ENCODE measurements at places on chromosomes 16 and 17.
A peak's percentile ranks its signal among the peaks of the same experiment; 100 is the strongest.

GRCh38 chr16:51951668-51952298, 595.2 kb downstream of the TOX3 start:
- DNase-seq: no peak

GRCh38 chr17:13420418-13420826, 181.3 kb downstream of the HS3ST3A1 start:
- DNase-seq: no peak

GRCh38 chr17:74744714-74745547, 3.5 kb upstream of the NHERF1 start:
- peak; percentile 73 for DNase-seq

DNA sequence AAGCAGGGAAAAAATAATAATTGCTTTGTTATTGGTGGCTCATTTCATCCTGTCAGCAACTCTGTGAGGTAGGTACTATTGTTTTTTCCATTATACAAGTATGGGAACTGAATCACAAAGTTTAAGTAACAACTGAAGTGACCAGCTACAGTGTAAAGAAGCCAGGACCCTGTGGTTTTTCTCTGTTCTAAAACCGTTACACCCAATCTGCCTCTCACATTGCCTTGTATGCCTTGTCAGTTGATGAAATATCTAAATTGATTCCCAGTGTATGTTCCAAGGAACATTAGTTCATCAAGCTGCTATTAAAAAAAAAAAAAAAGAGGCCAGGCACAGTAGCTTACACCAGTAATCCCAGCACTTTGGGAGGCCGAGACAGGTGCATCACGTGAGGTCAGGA, 5.4 kb downstream of the PIGL start:
- no peak for DNase-seq

DNA sequence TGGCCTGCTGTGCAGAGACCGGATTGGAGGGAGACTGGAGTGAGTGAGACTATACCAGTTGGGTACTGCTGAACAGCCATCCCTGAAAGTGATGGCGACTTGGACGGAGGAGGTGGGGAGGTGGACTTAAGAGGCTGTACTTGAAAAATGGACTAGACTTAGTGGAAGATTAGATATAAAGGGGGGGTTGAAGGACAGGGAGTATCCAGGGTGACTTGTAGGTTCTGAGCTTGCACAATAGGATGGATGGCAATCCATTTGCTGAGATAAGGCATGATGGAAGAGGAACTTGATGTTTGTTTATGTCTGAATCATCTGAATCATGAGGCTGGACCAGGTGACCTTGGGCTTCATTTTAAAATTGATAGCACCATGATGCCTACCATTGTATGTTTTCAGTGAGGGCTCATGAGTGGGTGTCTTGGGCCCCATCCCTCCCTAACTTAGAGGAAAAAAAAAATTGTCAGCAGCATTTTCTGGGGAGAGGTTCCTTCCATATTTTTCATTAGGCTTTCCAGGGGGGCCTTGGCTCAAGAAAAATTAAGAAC, 41.2 kb downstream of the PRKCA start:
- DNase-seq: no peak

DNA sequence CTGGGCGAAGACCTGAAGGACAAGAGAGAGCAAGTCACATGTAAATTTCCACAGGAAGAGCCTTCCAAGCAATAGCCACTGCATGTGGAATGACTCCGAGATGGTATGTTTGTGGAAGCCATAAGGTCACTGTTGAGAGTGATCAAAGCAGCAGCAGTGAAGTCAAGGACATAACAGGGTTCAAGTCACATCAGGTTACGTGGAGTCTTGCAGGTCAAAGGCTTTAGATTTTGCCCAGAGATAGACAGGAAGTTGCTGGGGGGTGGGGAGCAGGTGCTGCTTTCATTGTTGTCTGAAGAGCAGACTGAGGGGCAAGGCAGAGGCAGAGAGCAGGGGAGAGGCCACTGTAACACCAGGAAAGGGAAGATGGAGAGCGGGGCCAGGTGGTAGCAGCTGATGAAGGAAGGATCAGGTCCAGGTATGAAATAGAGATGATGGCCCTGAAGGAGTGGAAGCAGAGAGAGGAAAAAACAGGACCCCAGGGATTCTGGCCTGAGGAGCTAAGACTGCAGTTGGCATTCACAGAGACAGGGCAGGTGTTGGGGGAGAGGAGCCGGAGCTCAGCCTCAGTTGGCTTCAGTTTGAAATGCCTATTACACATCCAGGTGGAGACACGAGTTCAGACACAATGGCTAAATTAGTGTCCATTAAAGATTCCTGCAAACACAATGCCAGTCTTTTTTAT, 129.3 kb upstream of the AXIN2 start:
- DNase-seq: no peak

DNA sequence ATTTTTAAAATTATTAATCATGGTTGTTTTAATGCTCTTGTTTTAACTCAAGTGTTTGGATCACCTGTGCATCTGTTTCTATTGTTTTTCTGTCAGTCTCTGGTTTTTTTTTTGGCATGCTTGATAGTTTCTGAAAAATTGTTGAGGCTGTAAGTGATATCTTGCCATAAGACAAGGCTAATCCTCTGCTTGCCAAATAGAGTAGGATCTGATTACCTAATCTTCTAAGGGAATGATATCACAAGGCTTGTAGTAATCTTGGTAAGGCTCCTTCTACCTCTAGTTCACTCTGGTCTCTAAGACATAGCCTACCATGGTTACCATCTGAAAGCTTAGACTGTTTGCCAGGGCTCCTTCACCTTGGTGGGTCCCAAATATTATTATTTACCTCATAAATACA, 81.0 kb downstream of the ATF7IP2 start:
- DNase-seq: no peak

GRCh38 chr16:4115209-4115948, 863 bp downstream of the ADCY9 start:
- peak; percentile 14 for DNase-seq

GRCh38 chr17:44522883-44523671, 19.9 kb upstream of the GPATCH8 start:
- DNase-seq: peak; percentile 14

DNA sequence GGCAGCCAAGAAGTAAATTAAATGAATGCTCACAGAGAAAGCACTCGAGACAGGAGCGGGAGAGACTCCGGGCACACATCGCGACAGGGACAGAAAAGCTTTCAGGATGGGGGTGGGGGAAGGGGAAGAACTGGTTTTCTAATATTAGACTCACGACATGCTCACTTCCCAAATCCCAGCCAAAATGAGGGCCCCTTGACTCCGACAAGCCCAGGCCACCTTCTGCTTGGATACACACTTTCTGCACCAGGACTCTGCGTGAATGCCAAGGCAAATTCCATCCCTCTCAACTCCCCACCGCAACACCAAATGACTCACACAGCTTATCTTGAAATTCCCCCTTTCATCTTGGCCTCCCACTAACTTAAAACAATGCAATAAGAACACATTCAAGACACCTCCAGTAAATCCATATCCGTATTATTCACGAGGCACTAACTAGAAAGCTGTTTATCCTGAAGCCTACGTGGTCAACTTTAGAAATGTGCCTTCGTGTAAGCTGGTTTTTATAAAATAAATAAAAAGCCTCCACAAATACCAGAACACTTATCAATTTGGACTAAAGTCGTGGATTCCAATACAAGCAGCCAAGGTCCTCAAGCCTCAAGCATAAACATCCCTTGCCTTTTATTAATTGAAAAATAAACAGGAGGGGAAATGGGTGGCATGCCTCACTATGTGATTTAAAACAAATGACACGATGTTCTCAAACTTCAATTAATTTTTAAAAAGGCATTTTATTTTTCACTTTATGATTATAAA, 46.1 kb downstream of the NXN start:
- no peak for DNase-seq

GRCh38 chr16:57167538-57167937, 18.3 kb downstream of the PSME3IP1 start:
- DNase-seq: no peak

DNA sequence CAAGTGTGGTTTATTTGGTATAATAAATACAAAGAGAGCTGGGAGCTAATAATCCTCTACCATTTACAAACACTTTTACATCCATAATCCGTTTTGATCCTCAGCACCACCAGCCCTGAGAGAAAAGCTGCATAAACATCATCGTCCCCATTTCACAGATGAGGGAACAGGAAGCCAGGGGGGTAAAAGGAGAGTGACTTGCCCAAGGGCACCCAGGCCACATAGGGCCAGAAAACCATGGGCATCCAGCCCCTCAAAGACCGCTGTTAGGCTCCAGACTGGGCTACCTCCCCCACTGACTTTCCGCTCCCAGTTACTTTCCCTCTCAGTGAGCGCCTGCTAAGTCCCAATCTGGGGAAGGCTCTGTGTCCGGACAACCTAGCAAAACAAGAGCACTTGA, 6.7 kb downstream of the STX1B start:
- no peak for DNase-seq

DNA sequence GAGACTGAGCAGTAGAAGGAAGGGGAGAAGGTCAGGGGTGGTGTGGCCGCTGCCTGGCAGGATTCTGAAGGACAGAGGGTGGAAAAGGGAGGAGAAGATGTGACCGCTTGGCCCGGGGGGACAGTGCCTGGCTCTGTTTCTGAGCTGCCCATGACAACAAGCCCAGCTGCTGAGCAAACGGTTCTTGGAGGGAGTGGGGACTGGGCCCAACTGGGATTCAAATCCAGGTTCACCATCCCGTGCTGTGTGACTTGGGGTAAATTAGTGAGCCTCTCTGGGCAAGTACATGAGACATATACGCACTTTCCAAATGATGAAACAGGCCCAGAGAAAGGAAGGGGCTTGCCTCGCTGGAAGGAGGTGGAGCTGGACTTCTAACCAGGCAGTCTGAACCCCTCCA, 23.3 kb downstream of the SEC14L5 start:
- no peak for DNase-seq

- DNase-seq: no peak
Observed at GRCh38 chr16:11498683-11499082, 88.0 kb downstream of the LITAF start.

- no peak for DNase-seq
Observed at GRCh38 chr16:1072526-1073261, at the start of gene SSTR5. SSTR5 (plus strand) TSS chr16:1072747; CDS start chr16:1078869, 6,122 bp downstream.

DNA sequence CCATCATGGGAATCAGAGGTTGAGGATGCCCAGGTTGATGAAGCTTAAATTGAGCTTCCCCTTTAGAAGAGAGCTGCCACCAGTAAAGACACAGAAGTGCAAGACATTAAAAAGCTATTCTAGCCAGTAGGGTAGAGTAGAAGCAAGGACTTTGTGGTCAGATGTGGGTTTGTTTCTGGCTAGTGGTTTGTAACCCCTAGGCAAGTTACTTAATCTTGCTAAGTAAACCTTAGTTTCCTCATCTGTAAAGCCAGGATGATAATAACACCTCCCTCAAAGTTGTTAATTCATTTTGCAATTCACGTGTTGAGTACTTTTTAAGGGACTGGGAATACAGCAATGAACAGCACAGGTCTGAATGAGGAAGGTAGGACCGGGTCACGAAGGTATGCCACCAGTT, 3.6 kb downstream of the SNTB2 start:
- no peak for DNase-seq

GRCh38 chr16:18024611-18025010, 311.9 kb downstream of the NPIPA8 start:
- no peak for DNase-seq

DNA sequence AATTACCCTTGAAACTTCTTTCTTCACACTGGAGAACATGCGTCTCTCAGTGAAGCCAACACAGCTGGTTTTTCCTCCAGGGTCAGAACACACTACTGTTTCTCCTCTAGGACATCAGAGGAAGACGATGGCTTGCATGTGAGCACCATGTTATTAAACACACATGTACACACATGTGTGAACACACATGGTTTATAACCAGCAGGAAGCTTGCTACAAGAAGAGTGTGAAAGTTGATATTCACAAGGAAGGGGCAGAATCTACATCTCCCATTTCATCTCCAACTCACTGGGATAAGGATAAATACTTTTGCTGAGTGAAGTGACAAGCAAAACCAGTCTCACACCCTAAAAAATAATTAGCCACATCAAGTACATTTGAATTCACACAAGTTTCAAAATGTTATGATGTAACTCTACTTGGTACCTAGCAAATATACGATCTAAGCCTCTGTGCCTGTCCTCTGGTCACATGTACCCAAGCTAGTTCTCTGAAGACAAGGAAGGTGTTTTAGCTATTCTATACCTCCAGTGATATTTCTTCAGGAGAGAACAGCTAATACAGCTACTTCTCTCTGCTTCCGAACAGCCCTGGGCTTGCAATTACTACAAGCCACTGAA, 127.7 kb downstream of the PARN start:
- no peak for DNase-seq

DNA sequence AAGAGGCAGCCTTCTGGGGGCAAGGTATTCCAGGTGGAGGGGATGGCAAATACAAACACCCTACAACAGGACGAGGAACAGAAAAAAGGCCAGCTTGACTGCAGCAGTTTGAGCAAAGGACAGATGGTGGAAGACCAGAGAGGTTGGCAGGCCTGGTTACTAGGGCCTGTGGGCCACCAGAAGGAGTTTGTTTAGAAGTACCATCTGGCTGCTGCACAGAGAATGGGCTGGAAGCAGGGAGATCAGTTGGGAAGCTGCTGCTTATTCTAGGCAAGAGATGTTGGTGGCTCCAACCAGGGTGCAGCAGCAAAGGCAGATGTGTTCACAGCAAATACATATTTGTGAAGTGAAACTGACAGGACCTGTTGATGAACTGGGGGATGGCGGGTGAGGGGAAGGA, 2.9 kb upstream of the YPEL2 start:
- DNase-seq: no peak

- DNase-seq: no peak
Observed at GRCh38 chr16:59783191-59783590, 1049.1 kb upstream of the GOT2 start.

DNA sequence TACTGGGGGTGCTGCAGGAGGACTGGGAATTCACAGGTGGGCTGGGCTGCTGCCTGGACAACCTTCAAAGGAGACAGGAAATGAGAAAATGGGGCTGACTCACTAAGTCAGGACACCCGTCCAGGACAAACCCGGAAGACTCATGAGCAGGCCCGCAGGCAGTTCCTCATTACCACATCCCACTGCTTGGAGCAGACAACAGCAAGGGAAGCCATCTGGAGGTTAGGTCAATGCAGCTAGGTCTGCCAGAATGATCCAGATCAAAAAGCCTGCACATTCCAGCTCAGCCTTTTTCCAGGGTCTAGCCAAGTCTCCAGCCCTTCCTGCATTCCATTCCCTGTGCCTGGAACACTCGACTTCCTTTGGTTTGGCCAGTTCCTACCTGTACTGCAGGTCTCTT, 536.5 kb upstream of the CDH11 start:
- DNase-seq: no peak
